ENCODE measurements at places on chromosomes 5 and 9. TPM values are rescaled to one million over a fixed set of nuclear protein-coding genes. Genes with fewer than 3 reads are reported as not detected.
A peak's percentile ranks its signal among the peaks of the same experiment; 100 is the strongest.

Gene S1PR3
- 34.7 TPM for total RNA-seq

Gene PHYHD1
- total RNA-seq, result 51.9 TPM

DNA sequence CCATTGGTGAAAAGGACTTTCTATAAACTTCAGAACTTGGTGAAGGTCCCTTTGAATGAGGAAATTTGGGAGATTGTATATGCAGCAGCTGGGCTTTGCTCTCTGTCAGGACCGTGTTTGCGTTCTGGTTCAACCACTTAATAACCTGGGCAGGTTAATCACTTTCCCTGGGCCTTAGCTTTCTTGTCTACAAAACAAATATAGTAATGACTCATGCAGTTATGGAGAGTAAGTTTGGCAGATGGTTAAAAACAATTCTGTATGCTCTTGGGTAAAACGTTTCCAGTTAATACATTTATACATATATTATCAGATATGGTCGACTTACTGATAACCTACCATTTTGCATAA is 197.0 kb downstream of the ARHGEF28 start:
- no peak for DNase-seq

GRCh38 chr5:32562843-32563242 is 22.5 kb upstream of the SUB1 start:
- no peak for DNase-seq

DNA sequence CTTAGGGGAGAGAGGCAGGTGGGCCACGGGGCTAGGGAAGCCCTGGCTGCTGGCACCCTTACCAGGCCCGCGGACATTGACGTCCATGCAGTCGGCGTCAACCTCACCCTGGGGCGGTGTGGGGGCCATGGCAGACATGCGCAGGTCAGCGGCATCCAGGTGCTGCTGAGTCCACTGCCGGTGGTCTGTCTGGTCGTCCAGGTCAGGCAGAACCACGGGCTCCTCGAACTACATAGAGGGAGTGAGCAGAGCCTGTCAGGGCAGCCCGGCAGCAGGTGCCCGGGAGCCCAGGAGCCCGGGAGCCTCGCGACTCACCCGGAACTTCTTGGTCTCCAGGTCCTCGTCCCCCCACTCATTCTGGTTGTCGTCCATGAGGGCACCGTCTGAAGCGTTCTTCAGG is 18.8 kb upstream of the SEC16A start:
- DNase-seq, result no peak

GRCh38 chr5:73747696-73748380 is 121.8 kb downstream of the ARHGEF28 start:
- DNase-seq, result no peak

GRCh38 chr5:109708813-109709212 is 19.1 kb downstream of the MAN2A1 start:
- no peak for DNase-seq

- no peak for DNase-seq
Observed at GRCh38 chr9:133403766-133404453, 13.9 kb downstream of the REXO4 start.

GRCh38 chr9:27276193-27277030 is 20.5 kb downstream of the EQTN start:
- DNase-seq, result no peak

- DNase-seq, result no peak
Observed at GRCh38 chr5:136018814-136019783, 9.7 kb upstream of the TGFBI start.

DNA sequence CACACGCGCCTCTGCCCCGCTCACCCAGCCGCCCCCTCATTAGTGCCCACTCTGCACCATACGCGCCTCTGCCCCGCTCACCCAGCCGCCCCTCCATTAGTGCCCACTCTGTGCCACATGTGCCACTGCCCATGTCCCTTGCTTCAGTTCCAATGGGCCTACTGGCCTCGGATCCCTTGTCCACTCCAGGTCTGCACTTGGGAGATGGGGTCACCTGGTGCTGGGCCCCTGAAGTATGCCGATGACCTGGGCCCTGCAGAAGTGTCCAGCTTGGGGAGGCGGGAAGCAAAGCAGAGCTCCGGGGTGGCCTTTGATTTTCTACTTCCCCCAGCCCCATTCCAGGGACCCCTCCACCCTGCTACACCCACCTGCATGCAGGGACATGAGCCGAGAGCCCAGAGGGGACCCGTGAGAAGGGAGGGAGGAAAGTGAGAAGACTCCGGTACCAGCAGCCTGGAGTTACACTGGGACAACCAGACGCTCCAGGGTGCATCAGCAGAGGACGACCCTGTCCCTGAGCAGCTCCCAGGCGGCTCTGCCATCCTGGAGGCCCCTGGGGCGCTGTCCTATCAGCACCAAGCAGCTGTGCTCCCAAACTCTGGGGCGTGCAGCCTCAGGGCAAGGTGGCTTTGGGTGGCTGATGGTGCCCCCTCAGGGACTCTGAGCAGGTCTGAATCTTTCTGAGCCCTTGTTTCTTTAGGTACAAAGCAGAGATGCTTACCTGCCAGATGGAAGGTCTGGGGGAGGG is 140.8 kb downstream of the RXRA start:
- no peak for DNase-seq

DNA sequence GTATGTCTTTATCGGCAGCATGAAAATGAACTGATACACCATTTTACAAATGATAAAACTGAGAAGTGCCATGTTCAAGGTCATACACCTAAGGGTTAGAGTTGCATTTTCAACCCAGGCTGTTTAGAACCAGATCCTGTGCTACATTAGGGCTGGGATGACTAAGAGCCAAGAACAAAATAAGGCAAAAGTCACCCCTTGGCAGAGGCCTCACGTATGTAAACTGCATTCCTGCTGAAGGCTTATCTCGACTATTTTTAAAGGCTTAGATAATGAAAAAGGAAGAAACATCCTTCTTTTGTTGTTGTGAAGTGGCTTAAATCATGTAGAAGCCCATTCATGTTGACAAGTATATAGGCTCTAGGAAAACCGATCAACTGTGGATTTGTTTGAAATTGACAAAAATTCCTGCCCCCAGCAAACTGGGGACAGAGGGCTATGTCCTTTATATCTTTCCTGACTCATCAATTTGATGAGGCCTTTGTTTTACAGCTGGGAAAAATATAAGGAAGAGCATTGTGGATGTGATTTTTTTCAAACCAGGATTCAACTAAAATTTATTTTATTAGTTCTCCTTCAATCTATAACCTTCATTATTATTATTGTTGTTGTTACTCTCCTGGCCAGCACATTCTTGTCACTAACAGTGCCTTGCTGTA is 196.5 kb downstream of the SNX18 start:
- no peak for DNase-seq

DNA sequence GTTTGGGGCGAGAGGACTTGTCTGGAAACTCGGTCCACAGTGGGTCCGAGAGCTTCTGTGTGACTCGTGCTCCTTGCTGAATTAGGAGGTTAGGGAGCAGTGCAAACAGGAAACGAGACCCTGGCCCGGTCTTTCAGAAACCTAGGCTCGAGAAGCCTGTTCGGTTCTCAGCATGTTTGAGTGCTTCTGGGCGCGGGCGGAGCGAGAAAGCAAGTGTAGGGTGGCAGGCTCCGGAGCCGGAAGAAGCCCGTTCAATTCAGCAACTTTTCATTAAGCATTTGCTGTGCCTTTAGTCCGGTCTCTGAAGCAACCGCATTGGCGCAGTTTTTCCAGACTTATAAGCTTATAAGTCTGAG is 547 bp downstream of the CLTA start:
- DNase-seq, result no peak

Gene AQP7
- 58.4 TPM for total RNA-seq

DNA sequence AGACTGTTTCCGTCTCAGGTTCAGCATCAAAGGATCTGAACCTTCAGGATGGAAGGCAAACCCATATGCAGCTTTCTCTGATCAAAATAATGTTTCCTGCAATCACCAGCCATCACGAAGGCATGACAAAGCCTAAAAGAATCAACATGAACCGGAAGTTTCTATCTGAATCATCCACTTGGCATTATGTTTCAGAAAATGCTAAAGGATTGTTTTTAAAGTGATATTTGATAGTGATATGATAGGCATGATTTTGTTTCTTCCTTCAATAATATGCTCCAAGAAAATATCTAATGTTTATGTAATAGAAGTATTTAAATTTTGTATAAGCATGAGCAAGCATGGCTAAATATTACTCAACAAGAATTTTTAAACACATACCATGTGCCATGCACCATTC is 219.6 kb downstream of the PLK2 start:
- no peak for DNase-seq

GRCh38 chr5:175104677-175105076 is 339.3 kb downstream of the DRD1 start:
- DNase-seq, result no peak

Gene TRAPPC13
- total RNA-seq, result 11.7 TPM

DNA sequence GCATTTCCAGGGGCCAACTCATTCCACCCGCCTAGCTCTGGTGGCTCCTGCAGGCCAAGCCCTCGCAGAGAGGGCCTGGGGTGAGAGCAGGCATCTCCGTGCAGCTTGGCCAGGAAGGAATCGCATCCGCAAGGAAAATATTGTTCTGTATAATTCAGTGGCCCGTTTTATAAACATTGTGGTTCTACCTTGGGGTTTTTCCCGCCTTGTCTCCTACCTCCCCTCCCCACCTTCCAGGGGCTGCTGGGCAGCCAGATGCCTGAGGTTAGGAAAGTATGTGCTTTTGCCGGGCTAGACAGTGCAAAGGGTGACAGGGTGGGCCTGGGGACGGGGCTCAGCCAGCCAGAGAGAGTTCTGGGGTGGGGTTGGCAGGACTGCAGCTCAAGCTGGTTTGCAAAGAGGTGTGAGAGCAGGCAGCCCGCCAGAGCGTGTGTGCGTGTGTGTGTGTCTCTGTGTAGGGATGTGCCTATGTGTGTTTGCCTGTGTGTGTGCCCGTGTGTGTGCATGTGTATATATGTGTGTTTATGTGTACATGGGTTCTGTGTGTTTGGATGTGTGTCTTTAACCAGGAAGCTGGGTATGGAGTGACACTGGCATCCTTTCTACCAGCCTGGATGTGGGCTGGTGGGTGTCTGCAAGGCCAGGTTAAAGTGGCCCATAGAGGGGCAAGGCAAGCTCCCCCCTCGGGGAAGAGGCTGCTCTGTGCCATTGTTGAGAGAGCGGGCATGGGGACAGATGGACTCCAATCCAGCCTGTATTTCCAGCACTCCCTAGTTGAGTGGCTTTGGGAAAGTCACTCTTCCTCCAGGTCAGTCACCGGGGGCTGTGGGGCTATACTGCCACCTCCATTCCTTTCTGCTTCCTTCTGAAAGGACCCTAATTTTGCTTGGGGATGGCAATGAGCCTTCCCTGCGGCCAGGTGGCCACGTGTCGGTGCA is 10.6 kb upstream of the SLC2A6 start:
- no peak for DNase-seq

- DNase-seq, result no peak
Observed at GRCh38 chr9:113425072-113425471, 14.5 kb downstream of the C9orf43 start.

GRCh38 chr9:68704814-68705530 is at the start of gene PIP5K1B:
TSS of gene PIP5K1B (plus strand) at chr9:68705240. CDS start at chr9:68822615, 117,375 bp downstream.
- DNase-seq, result no peak

Gene RLN2
- total RNA-seq, result 0.41 TPM

Gene CTSV
- not detected for total RNA-seq

GRCh38 chr5:135678640-135679268 is 100.0 kb upstream of the CXCL14 start:
- DNase-seq, result no peak

- peak; percentile 82 for DNase-seq
Observed at GRCh38 chr5:139745132-139745799, 50.3 kb upstream of the PSD2 start.

DNA sequence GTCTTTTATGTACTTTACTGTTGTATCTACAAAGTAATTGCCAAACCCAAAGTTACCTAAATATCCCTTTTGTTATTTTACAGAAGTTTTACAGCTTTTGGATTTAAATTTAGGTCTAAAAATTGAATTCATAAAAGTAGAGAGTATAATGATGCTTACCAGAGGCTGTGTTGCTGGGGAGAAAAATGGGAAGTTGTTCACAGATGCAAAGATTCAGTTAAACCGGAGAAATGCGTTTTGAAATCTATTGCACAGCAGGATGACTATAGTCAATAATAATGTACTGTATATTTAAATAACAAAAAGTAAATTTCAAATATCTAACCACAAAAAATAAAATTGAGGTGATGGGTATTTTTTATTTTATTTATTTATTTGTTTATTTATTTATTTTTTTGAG is 2.6 kb upstream of the ANKRD18A start:
- no peak for DNase-seq

Gene ADCY2
- not detected for total RNA-seq

Gene ZNF366
- total RNA-seq, result 4.4 TPM

DNA sequence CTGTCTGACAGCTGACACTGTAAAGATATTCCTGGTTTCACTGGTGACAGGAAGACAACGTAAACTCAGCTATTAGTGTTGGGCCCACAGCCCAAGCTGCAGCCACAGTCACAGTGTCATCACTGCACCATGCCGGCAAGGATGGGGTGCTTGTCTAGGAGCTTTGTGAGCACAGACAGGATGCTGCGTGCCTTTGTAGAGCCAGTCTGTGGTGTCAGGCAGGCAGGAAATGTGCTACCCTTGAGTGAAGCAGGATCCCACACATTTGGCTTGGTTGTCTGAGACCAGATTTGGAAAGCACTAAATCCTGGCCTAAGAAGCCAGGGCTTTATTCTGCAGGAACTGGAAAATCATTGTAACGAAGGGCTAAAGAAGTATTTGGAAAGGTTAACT is 121.6 kb upstream of the ADAMTS16 start:
- DNase-seq, result no peak

- no peak for DNase-seq
Observed at GRCh38 chr5:66573733-66574132, 22.5 kb upstream of the MAST4 start.

DNA sequence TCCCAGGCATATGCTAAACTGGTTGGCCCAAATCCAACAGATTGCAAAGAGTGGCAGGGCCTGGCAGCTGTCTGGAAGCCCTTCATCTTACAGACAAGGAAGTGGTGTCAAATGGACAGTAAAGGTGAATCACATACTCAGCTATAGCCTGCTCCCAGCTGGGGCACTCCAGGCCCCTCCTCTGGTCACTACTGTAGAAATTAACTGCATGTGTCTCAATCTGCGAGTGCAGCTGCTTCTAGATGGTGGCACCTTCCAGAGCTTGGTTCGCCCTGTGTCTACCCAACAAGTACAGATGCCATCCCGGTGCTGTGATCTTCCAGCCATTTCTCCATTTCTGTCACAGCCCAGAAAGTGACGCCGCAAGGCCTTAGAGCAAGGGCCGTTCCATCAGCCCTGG is 50.2 kb downstream of the OTULIN start:
- no peak for DNase-seq

Gene PCDHGB3
- 7.2 TPM for total RNA-seq

DNA sequence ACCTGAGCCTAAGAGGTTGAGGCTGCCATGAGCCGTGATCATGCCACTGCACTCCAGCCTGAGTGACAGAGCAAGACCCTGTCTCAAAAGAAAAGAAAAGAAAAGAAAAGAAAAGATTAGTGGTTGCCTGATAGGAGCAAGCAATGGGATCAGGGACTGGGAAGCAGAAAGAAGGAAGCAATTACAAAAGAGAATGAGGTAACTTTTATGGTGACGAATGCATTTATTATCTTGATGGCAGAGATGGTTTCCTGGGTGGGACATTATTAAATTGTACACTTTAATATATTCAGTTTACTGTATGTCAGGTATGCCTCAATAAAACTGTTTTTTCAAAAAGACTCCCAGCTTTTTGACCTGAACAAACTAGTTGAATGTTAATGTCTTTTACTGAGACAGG is 7.5 kb upstream of the PFDN1 start:
- no peak for DNase-seq

- DNase-seq, result no peak
Observed at GRCh38 chr9:81183761-81184160, 505.6 kb downstream of the TLE1 start.

GRCh38 chr9:75106857-75107256 is 18.5 kb downstream of the OSTF1 start:
- DNase-seq, result no peak

Measured in right atrium auricular region (tissue), 2 donors.